Common myeloid progenitor, CD34-positive (primary cell): ENCODE measurements at places on chromosomes 5 and 9.
A peak's percentile ranks its signal among the peaks of the same experiment; 100 is the strongest.

DNA sequence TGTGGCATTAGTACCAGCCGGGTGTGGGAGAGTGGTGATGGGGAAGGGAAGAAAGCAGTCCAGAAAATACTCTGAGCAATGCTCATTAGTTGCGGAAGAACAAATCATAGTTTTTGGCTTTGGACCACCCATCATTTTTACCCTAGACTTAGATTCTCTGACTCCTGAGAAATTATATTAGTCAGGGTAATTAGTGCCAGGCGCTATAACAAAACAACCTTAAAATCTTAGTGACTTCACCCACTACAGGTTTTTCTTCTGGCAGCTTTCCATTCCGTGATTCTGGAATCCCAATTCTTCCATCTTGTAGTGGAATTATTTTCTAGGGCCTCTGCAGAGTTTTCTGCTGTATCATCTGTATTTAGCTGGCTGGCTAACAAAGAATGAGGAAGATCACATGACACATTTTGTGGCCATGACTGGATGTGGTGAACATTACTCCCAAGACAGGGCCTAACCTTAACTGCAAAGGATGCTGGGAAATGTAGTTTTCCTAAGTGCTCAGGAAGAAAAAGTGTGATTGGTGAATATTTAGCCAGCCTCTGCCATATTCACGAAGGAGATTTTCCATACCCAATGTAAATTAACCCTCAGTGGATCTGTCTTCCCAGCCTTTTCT is 373.0 kb upstream of the MEF2C start:
- DNase-seq, result peak; percentile 55

DNA sequence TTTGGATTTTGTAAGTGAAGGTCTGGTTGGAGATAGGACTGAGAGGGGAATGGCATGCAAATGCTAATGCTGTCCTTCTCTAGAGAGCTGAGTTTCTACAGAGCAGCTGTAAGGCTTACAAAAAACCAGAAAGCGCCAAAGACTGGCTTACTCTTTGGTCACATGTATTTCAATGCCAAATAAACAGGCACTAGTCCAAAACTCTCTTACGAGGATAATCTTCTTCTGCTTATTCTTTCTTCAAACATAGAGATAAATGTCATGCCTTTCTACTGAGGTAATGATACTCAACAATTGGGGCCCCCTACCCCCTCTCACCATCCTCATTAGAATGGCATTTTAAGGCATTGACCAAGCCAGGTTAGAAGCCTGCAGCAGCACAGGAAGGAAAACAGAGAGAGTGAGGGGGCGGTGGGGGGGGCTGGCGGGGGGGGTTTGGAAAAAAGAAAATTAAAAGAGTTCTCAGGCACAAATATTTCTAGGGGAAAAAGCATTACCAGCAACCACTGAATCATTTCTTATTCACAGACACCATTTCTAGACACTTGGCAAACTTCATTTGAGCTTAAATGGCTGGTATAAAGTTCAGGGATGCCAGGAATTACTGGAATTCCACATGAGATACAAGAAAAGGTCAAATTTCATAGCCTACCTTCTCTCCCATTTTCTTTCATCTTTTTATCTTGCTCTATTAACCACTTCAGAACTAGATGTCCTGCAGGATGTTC is 34.0 kb downstream of the PUM3 start:
- DNase-seq, result no peak

DNA sequence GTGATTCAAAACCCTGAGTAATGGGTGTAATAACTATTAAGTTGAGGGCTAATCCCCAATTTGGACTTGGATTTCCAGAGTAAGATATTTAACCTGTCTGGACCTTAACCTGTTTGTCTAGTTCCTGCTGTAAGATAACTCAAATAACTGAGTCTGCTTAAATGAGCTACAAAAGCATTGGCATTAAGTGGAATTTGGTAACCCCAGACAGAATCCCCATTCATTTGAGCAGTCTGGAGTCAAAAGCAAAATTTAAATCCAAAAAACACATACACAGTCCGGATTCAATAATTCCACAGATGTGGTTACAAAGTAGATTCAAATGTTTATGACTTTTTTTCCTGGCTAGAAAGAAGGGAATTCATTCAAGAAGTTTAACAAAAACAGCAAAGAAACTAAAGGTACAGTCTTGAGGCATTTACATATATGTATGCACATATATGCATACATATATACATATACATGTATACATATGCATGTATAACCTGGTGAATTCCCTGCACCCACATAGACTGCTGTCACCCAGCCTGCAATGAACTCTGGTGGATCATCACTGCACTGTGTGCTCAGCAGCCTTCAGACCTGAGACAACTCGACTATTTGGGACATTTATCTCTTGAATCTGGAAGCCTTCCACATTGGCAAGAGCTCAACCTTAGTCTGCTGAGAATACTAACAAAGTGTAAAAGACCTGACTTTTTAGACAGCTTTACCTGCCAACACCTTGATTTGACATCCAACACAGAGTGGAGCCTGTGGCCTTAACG is 205.4 kb downstream of the LURAP1L start:
- DNase-seq, result no peak

GRCh38 chr9:134551176-134551575 is 90.4 kb upstream of the COL5A1 start:
- DNase-seq, result no peak

- no peak for DNase-seq
Measured at GRCh38 chr5:152869971-152870370, 464.9 kb upstream of the NMUR2 start.

- no peak for DNase-seq
Measured at GRCh38 chr5:177350776-177351391, 584 bp downstream of the LMAN2 start.

- no peak for DNase-seq
Measured at GRCh38 chr9:2934241-2934650, 90.4 kb upstream of the PUM3 start.

DNA sequence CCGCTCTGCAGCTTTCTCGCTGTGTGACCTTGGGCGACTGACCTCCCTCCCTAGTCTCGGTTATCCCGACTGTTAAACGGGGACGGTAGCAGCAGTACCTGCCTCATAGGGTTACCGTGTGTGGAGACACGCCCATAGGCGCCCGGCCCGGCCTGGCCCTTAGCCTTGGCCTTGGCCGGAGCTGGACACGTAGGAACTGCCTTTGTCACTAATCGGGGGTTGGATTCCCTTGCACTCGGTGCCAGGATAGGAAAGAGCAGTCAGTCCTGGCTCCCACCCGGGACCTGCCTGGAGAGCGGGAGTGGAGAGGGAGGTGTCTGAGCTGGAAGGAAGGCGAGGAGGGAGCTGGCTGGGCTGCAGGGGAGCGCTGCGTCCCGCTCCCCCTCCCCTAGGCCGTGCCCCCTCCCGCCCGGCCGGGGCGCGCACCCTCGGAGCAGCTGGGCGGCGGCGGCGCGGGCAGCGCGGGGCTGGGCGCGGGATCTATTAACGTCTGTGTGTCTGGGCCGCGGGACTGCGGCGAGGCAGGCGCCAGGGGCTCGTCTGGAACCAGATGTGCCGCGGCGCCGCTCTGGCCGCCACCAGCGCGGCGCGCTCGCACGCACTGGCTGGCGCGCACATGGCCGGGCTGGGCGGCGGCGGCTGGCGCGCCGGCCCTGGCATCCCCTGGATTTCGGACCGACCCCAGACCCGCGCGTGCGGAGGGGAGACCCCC is 31.7 kb downstream of the PRRX2 start:
- DNase-seq, result peak; percentile 86

DNA sequence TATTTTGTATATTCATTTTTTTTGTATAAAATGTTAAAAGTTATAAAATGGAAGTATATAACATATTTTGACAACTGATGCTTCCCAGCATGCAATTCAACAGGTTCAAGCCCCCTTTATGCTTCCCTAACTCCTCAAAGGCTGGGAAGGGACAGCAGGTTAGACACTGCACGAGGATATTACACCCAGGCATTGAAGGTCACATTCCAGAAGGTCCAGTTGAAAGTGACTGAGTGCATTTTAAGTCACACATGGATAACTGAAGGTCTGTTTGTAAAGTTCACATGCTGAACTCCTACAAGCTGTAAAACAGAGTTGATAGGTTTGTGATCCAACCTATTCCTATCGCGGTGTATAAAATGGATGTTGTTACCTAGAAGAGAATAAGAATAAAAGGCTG is 13.6 kb downstream of the PRXL2C start:
- no peak for DNase-seq

GRCh38 chr5:124514956-124515355 is 231.5 kb downstream of the ZNF608 start:
- no peak for DNase-seq

DNA sequence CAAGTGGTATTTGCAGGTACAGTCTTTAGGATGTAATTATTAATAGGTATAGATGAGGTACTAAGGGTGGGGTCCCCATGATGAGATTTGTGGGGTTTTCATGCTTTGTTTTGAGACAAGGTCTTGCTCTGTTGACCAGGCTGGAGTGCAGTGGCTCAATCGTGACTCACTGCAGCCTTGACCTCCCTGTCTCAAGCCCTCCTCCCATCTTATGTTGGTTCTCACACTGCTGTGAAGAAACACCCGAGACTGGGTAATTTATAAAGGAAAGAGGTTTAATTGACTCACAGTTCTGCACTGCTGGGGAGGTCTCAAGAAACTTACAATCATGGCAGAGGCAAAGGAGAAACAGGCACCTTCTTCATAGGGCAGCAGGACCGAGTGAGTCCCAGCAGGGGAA is 217.5 kb downstream of the CDK5RAP2 start:
- no peak for DNase-seq

GRCh38 chr5:80215523-80215922 is 40.3 kb downstream of the SERINC5 start:
- DNase-seq, result no peak

DNA sequence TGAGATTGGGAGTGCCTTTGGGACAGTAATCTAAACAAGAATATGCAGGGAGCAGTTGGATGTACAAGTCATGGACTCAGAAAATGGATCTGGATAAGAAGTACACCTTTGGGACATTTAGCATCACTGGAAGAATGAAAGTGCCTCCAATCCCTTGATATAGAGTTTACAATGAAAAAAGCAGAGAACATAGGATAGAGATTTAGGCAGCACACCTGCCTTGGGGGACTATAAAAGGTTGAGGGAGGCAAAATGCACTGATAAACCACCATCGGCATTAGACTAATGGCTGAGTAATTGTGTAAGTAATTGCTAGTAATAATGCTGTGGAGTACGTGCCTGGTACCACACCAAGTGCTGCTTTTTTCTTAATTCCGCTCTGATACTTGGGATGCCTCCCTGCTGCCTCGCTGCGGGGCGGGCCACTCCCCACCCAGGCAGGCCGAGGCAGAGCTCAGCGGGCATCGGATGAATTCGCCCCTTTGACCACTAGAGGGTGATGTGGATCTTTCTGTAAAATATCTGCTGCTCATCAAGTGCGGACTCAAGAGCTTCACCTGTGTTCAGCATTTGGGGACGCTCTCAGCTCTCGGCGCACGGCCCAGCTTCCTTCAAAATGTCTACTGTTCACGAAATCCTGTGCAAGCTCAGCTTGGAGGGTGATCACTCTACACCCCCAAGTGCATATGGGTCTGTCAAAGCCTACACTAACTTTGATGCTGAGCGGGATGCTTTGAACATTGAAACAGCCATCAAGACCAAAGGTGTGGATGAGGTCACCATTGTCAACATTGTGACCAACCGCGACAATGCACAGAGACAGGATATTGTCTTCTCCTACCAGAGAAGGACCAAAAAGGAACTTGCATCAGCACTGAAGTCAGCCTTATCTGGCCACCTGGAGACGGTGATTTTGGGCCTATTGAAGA is 99.9 kb downstream of the ANKRD18B start:
- peak; percentile 86 for DNase-seq

GRCh38 chr5:140145818-140146522 is 20.2 kb downstream of the IGIP start:
- peak; percentile 80 for DNase-seq

- DNase-seq, result no peak
Measured at GRCh38 chr9:78677326-78677725, 380.4 kb downstream of the PSAT1 start.

DNA sequence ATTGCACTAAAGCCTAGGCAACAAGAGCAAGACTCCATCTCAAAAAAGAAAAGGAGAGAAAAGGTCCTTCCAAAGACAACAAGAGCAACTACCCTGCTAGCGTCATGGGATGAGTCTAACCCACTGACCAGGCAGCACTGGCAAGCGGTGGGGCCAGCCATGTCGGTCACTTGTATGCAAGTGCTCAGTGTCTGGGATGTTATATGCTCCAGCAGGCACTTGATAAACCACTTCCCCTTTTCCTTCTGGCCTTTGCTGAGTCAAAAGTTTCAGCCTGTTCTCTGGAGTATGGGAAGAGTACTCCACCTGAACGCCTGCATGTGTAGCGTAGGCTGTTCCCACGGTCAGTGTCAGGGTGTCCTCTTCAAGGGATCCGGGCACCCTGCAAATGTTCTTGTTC is 9.2 kb upstream of the MXD3 start:
- peak; percentile 80 for DNase-seq

- DNase-seq, result peak; percentile 6
Measured at GRCh38 chr5:137361280-137361679, 137.8 kb downstream of the SPOCK1 start.

DNA sequence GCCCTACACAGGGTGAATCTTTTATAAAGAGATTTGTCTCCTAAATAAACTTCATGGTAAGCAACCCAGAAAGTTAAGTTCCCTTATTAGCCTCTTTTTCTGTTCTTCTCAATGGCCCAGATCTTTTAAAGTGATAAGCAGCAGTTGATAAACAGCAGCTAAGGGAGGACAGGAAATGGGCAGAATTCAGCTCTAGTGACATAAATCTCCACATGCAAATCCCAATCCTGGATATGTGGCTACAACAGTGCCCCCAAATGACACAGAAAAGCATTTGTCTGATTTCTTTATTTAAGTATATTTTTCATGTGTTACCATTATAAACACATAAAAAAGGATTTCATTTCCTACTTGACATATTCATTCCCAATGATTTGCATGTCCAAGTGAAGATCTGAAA is 199.0 kb downstream of the DTWD2 start:
- DNase-seq, result no peak

DNA sequence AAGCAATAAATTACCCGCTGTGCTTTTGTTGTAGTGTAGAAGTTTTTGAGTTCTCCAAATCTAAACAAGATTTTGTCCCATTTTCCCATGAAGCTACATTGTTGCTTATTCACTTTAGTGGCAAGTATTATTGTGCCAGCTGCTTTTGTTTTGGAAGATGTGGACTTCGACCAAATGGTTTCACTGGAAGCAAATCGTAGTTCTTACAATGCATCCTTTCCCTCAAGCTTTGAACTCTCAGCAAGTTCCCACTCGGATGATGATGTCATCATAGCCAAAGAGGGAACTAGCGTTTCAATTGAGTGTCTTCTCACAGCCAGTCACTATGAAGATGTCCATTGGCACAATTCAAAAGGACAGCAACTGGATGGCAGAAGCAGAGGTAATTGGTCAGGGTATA is 10.9 kb downstream of the MFAP3 start:
- DNase-seq, result no peak

DNA sequence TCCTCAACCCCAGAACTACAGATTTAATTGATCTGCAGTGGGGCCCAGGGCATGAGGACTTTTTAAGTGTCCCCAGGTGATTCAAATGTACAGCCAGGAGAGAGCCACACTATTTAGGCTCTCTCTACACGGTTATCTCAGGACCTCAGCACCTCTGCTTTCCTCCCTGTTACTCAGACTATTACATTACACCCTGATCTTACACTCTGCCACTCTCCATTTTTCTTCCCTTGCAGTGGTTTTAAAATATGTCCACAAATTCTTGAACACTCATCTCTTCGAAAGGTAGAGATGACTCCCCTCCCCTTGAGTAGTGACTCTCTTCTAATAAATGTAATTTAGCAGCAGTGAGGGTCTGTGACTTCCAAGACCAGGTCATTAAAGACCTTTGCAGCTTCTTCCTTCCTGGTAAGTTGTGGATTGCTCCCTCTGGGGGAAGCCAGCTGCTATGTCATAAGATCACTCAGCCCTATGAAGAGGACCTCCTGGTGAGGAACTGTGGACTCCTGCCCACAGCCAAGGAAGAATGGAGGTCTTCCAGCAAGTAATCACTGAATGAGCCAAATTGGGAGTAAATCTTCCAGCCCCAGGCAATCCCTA is 87.5 kb upstream of the SSBP2 start:
- DNase-seq, result peak; percentile 72
